ENCODE measurements at places on chromosomes 5 and 9. TPM values are rescaled to one million over a fixed set of nuclear protein-coding genes. Genes with fewer than 3 reads are reported as not detected.

DNA sequence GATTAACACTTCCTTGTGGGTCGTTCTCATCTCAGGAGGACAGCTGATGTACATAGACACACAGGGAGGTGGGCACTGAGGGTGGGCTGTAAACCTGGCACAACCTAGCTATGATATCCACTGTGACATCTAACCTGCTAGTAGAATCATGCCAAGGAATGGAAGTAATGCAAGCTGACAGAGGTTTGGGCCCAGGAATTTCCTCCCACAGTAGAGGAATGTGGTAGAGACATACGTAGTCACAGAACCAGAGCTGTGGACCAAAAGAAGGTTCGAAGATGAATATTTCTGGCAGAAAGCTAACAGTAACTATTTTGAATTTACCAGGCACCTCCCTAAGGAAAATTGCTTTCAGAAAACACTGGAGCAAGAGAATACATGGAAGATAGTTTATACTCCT lies 15.2 kb upstream of the DNAJC25 start:
- DNase-seq: no peak

- peak; percentile 81 for DNase-seq
These were observed 186.2 kb downstream of the FANCC start for GRCh38 chr9:95131023-95131943.

- DNase-seq: peak; percentile 67
These were observed 75.1 kb downstream of the MRPS27 start for GRCh38 chr5:72244862-72245371.

GRCh38 chr5:106397700-106398099 lies 1273.0 kb downstream of the EFNA5 start:
- DNase-seq: peak; percentile 100

DNA sequence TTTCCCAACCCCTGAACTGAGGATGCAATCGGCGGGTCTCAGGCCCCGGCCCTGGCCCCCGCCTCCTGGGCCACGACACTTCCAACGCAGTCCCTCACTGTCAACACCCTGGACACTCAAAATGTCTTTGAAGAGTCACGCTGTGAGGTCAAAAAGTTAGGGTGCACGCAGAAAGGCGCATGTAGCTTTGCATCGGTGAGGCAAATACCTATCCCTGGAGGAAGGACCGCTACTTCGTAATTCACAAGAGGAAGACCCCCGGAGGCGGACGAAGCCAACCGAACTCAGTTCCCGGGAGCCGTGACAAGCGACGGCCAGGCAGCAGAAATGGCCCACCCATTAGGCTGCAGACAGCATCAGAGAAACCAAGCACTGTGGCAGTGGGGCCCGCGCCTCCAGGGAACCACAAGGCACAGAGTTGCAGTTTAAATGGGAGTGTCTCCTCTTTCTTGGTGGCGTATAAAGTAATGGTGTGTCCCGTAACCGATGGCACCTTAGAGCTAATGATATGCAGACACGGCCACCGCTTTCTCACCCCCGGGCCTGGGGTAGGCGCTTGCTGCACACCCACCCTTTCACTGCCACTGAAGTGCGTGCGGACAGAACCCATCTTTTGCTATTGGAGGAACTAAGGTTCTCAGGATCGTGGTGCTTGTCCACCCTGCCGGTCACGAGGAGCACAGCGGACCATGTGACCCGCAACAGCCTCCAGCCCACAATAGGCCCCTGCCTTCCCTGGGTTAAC lies 9.0 kb downstream of the ADAMTS2 start:
- no peak for DNase-seq

Gene CDKN2B-AS1
- not detected for total RNA-seq

Gene C5orf46
- total RNA-seq: not detected

DNA sequence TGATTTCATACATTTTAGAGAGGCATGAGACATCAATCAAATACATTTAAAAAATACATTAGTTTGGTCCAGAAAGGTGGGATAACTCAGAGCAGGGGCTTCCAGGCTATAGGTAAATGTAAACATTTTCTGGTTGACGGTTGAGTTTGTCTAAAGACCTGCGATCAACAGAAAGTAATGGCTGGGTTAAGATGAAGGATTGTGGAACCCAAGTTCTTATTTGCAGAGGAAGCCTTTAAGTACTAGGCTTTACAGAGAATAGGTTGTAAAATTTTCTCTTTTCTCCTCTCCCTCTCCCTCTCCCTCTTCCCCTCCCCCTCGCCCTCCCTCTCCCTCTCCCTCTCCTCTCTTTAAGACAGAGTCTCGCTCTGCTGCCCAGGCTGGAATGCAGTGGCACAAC lies 50.8 kb downstream of the PTTG1 start:
- DNase-seq: peak; percentile 49

Gene TMEM232
- 2.0 TPM for total RNA-seq

GRCh38 chr5:68459093-68459809 lies 243.7 kb downstream of the PIK3R1 start:
- DNase-seq: no peak

Gene PRELID2
- total RNA-seq: 19.1 TPM

DNA sequence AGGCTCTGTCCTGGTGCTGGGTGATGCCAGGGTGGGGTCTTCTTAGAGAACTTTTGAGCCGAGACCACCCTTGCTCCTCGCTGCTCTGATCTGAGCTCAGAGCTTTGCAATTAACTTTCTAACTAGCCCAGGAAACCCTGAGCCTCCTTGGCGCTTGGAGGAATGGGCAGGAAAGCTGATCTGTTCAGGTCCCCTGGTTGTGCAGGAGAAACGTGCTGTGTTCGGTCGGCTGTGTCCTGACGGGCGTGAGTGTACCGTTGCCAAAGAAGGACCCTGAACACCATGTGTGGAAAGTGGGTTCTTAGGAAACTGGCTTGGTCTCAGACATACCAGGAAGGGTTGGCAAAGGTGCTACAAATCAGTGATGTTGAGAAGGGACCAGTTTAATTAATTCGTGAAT lies 1.8 kb downstream of the TCF7 start:
- no peak for DNase-seq

DNA sequence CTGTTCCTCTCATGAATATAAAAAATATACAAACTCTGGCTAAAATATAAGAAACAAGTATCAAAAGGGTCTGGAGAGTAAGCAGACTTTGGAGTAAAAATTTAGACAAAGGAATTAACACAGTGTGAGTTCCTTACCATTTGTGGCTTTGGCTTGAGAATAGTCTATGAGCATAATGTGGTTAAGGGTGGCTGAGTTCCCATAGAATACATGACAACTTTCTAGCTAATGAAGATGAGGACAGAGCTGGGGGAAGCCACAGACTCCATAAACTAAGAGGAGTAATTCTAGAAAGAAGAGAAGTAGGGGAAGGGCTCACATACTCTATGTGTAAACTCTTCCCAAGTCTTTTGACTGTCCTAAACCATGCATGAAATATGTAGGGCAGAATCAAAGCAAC lies 79.4 kb downstream of the CAAP1 start:
- DNase-seq: no peak

Gene PCDHGB4
- 0.08 TPM for total RNA-seq

Gene PCDHB3
- total RNA-seq: 0.21 TPM

DNA sequence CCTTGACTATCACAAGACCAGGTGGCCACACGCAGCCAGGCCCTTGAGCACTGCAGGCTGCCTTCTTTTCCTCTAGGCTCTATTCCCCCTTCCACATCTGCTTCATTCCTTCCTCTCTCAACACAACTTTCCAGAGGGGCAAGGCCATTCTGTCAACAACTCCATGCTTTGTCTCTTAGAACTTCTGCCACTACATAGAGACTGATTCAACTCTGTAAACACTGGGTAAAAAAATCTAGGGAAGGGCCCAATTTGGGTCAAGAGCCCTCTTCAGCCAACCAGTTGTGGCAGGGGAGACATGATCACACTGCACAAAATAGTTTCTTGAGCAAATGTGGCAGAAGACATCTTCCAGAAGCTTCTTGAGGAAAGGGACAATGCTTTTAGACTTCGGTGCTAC lies 55.6 kb downstream of the ATPSCKMT start:
- DNase-seq: no peak

All from SK-MEL-5 (cell line).